OCI-M1 (cell line): ENCODE measurements at places on chromosomes 16 and 17.

- no peak for DNase-seq
These were observed 262.3 kb downstream of the SOX9 start for GRCh38 chr17:72382971-72383722.

- no peak for DNase-seq
These were observed 22.3 kb upstream of the MPRIP start for GRCh38 chr17:17019891-17020456.

DNA sequence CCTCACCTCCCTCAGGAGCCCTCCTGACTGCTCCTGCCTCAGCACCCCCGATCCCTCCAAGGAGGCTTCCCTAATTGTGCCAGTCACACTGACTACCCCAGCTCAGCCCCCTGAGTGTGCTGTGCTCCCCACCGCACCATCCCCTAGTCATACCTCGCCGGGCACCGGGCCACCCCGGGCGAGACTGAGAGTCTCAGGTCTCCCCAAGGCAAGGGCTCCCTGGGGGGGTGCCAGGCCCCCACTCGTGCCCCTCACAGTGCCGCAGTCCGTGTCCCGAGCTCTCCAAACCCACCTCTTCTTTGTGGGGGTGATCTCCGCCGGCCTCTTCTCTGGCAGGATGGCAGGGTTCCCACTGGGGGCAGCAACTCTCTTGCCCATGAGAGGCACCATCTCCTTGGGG is 3.2 kb downstream of the TRPV3 start:
- no peak for DNase-seq

DNA sequence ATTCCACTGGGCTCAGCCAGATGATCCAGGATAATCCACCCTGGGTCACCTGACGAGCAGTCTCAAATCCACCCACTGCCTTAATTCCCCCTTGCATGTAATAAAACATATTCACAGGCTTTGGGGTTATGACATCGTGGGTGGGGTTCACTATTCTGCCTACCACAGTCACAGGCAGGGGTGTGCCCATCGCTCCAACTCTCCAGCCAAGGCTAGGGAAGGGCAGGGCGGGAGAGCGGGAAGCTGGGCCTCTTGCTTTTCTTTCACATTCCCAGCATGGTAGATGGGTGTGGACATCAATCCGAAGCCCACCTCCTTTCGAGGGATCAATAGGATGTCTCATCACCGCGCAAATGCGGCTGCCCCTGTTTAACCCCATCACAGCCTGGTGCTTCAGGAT is 12.7 kb upstream of the CD300LD start:
- no peak for DNase-seq

DNA sequence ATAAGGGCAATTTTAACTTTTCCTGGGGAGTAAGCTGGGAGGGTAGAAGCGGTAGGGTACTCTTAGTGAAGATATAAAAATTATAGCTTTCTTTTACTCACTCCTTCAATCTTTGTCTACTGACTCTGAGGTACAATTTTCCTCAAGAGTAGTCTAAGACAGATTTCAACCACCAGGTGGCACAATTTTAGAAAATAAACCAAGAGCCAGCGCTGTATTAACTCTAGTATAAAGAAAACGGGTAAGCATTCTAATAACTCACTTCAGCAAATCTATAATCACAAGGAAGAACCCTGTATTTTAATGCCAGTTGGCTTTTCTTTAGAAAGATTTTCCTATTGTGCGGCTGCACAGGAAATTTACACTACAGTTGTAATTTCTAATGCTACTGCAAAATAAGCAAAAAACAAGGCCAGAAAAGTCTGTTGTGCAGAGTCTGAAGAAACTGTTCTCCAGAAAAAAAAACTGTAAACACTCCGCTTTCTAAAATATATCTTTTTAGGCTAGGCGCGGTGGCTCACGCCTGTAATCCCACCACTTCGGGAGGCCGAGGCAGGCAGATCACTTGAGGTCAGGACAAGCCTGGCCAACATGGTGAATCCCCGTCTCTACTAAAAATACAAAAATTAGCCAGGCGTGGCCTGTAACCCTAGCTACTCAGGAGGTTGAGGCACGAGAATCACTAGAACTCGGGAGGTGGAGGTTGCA is 1.9 kb downstream of the CMC2 start:
- DNase-seq = peak; percentile 91

DNA sequence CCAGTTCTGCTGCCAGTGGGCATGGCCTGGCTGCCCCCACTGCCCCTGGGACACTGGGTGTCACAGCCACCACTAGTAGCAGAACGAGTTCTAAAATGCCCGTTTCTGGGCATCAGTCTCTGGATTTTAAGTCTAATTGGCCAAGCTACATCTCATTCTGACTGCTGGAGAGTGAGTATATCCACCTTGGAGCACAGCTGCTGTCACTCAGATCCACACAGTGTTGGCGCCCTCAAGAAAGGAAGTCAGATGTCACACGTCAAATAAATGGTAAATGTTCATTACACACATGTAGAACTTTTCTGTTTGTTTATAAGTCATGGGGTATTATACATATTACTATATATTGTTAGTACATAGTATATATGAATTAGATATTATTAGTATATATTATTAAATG is 19.4 kb downstream of the GNGT2 start:
- DNase-seq = no peak

DNA sequence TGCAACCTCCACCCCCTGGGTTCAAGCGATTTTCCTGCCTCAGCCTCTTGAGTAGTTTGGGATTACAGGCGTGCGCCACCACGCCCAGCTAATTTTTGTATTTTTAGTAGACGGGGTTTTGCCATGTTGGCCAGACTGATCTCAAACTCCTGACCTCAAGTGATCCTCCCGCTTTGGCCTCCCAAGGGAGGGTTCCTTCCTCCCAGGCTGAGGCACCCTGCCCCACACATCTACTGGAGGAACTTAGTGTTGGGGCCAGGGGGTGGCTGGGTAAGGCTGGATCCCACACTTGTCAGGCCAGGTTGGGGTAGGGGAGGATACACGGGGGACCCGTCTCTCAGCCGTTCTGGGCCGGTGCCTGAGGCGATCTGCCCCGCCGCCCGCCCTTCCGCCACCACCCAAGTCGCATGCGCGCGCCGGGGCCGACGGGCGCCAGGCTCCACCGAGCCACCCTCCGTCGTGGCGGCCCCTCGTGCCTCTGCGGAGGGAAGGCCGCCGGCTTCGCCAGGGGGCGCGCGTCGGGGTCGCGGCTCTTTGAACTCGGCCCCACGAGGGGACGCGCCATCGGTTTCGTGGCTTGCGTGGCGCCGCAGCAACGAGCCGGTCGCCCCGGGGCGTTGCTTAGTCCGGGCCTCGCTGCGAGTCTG is 15.9 kb downstream of the GRB7 start:
- DNase-seq = peak; percentile 87

GRCh38 chr17:78839235-78839761 is 1.3 kb downstream of the USP36 start:
- peak; percentile 54 for DNase-seq

DNA sequence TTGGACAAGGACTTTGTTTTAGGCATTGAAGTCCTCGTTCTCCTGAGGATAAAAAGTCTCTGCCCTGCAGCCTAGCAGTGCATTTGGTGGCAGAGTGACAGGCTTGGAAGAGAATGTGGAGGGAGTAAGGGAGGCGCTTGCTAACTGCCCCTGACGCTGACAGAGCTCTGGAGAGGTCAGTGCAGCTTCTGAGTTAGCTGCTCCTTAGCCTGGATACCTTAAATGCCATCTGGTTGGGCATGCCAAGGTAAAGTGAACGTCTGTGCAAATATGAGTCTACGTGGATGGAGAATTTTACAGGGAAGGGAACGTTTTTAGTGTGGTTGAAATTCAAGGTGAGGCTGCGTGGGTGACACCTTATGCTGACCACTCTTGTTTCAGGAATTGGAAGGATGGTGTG is 44.4 kb downstream of the SEC14L1 start:
- no peak for DNase-seq

DNA sequence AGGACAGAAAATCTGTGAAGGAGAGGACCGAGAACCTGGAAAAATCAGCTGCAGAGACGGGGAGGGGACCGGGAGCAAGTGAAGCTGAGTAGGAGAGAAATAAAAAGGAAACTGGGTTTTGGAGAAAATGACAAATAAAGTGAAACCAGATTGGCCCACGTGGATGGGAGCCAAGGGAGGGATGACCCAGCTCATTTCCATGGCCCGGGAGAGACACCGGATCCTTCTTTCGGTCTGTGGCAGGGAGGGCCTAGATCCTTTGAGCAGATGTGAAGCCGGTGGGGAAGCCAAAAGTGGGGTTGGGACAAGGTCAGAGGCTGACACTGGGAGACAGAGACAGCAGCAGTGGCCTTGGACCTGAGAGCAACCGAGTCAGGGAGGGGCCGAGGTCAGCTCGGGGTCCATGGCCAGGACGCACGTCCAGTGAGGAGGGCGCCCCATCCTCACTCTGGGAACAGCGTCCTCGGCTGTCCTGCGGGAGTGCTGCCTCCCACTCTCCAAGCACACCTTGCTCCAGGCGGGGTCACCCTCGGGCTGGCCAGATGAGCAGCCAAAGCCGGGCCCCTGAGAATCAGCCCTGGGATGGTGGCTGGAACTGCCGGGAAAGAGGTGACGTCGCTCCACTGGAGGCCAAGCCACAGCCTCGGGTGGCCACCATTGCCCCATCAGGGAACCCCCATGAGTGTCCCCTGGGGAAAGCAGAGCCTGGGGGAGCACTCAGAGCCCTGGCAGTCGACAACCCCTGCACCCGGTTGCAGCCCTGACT is 50.8 kb upstream of the CDR2 start:
- DNase-seq = no peak

- DNase-seq = peak; percentile 53
These were observed 27.4 kb downstream of the CEP95 start for GRCh38 chr17:64534187-64534586.

- DNase-seq = peak; percentile 68
These were observed 4.1 kb upstream of the C1QTNF1 start for GRCh38 chr17:79019632-79020584.

GRCh38 chr17:62720126-62720850 is 87.8 kb downstream of the MARCHF10 start:
- DNase-seq = peak; percentile 61

- DNase-seq = no peak
These were observed 1.9 kb upstream of the NUP93 start for GRCh38 chr16:56728027-56728426.

DNA sequence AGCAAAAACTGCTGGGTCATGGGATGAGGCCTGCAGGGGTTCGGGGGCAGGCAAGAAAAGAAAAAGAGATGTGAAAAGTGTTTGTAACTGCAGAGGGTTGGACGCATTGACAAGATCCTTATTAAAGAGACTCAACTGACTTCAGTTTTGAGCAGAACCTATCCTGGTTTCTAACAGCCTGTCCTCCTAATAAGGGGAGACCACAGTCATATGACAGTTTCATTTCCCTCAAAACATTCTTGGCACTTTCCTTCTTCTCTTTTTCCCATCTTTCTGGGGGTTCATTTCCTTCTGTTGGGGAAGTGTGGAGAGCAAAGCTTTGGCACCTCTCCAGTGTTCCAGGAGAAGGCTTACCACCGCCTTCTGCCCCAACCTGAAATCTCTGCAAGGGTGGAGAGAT is 118.5 kb downstream of the MAF start:
- DNase-seq = no peak

DNA sequence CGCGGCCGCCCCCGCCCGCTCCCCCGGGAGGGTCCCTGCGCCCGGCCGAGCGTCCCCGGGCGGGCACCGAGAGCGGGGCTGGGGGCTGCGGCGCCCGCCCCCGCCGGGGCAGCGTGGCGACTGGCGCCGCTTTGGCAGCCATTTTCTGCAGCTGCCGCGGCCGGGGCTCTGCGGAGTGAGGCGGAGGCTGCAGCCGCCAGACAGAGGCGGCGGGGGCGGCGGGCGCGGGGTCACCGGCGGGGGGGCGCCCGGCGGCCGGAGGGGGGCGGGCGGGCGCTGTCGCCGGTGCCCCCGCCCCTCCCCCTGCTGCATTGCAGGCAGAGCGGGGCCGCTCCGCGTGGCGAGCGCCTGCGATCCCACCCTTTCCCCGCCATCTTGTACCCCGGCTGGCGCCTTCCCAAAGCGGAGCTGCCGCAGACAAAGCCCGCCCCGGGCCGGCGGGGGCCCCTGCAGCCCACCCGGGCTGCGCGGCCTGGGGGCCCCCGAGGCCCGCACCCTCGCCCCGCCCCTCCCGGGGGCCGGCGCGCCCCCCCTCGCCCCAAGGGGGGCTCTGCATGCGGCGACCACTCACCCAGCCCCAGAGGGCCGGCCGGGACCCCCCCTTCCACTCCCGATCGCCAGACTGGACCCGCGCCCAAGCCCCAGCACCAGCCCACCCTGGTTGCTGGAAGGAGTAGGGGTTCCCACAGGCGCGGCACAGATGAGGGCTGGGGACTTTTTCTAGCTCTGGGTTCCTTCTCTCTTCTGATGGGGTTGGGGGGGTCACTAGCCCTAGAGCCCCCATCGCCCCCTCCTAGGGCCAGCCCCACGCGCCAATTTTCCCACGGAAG is 16.6 kb upstream of the CBX8 start:
- peak; percentile 23 for DNase-seq

DNA sequence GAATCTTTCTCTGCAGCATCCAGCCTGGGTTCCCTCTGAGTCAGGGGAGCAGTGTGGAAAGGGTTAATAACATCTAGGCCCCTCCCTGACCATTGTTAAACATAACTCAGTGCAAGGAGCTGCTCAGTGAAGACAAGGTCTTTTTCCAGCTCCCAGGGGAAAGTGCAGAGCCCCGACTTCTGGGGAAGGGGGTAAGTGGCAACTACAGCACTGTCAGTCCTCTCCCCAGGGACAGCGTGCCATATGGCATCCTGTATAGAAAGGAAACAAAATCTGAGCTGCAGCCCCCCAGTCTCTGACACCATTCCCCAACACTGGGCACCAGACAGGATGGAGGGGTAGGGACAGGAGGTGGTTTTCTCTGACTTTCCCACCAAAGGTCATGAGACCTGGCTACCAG is 7.8 kb downstream of the MRPL27 start:
- DNase-seq = no peak

DNA sequence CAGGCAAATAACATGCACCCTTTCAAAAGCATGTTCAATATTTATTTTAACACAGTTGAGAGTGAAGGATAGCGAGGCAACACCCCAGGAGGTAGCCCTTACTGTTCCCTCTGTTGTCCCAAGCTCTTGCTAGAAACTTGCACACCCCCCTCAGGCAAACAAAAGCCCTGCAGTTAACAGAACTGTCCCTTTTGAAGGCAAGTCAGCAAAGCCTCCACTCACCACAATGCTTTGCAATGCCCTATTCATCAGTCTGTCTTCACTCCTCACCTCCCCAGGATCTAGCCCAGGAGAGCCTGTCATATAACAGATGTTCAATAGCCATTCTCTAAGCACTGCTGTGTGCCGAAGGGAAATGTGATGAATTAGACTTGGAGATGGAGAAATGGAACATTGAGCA is 3.5 kb upstream of the CNEP1R1 start:
- DNase-seq = peak; percentile 10

- DNase-seq = peak; percentile 80
These were observed 1.9 kb downstream of the CCR10 start for GRCh38 chr17:42679492-42680330.

GRCh38 chr16:14369734-14370598 is 260.1 kb downstream of the PARN start:
- DNase-seq = no peak

- DNase-seq = no peak
These were observed 51.4 kb downstream of the RAP1GAP2 start for GRCh38 chr17:2847381-2848333.

- DNase-seq = no peak
These were observed 18.2 kb downstream of the IGSF6 start for GRCh38 chr16:21634216-21634615.
